Amniotic stem cell (primary cell): ENCODE measurements at places on chromosomes 1 and 21.

GRCh38 chr1:12179676-12180075, 12.9 kb downstream of the TNFRSF1B start:
- no peak for DNase-seq

DNA sequence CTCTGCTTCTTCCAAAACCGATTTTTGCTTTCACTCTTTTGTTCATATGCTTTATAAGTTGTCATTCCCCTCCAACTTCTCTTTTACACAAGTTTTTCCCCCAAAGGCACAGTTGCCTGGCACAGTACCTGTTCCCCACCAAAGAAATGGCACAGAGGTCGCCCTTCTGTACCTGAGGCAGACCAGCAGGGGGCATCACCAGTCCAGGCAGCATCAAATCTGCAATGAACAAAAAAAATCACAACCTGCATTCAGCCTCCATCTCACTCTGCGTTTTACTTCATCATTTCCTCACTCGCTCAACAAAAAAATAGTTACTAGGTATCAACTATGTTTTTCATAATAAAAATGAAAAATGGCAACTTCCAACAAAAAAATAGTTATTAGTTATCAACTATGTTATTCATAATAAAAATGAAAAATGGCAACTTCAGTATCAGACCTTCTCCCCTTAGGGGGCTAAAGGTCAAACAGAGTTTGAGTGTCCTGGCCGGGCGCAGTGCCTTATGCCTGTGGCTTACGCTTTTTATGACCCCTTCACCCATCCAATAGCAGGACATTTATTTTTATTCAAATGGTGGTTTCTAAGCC, 4.1 kb downstream of the EIF2D start:
- DNase-seq = no peak

- no peak for DNase-seq
Observed at GRCh38 chr1:167148421-167148820, 54.5 kb downstream of the STYXL2 start.

- no peak for DNase-seq
Observed at GRCh38 chr1:227880342-227880924, 65.0 kb downstream of the PRSS38 start.

- DNase-seq = no peak
Observed at GRCh38 chr1:8055973-8056372, 29.9 kb upstream of the ERRFI1 start.

DNA sequence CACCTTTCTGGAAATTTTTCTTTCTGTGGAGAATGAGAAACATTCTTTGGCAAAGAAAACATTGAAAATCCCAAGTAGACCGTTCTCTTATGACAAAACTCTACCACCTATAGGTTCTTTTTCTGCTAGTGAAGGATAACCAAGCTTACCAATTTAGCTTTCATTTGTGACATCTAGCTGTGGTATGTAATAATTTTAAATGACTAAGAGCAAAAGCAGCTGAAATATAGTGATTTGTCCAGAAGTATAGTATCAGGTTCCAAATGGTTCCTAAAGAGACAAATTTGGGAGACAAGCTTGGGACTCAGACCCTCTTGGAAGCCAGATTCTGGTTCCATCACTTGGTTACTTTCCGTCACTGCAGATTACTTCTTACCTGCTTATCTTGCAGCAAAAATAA, 24.4 kb downstream of the FUBP1 start:
- DNase-seq = no peak

- DNase-seq = peak; percentile 40
Observed at GRCh38 chr1:68120136-68120791, 69.8 kb upstream of the DIRAS3 start.

GRCh38 chr1:214326406-214326805, 45.4 kb downstream of the SMYD2 start:
- DNase-seq = no peak

DNA sequence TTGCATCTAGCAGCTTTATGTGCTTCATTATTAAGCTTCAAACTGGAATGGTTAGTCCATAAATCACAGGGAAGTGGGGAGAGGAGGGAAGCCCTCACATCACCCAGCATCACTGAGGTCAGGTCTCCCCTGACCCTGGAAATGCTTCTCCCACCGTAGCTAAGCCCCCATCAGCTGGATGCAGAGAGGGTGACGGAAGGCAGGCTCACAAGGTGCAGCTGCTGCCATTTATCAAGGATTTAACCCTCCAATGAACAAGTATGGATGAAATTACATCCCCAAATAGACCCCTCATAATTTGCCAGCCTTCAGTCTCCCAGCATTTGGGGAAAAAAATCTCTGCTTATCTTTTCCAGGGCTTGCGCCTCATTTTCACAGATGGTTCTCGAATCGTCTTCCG, 60.8 kb downstream of the PGM1 start:
- DNase-seq = no peak

- DNase-seq = no peak
Observed at GRCh38 chr1:67952071-67952470, 98.4 kb downstream of the DIRAS3 start.
